ENCODE measurements at places on chromosomes 3 and 15. TPM values are rescaled to one million over a fixed set of nuclear protein-coding genes. Genes with fewer than 3 reads are reported as not detected.

GRCh38 chr3:5437296-5437782 lies 249.8 kb downstream of the EDEM1 start:
- DNase-seq = no peak

- no peak for DNase-seq
Observed at GRCh38 chr3:73121669-73122331, 60.3 kb downstream of the EBLN2 start.

DNA sequence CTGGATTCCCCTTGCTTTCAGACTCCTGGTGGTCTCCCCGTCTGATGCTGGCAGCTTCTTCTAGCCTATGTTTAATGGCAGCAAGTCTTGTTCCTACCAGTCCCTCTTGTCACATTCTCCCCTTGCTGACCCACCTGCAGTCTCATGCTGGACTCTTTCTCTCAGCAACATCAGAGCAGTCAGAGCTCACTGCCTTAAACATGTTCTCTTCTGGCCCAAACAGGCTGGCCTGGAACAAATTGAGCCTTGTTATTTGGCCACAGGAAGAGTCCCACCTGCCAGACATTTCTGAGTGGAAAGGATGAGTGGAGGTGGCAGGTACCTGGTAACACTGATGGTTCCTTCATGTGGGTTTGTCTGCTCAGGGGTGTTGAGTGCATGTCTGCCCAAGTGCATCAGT lies 59.2 kb upstream of the APEH start:
- DNase-seq = no peak

LRRC3B gene
- total RNA-seq = 18.7 TPM

SPSB4 gene
- total RNA-seq = 5.3 TPM
